ENCODE measurements at places on chromosomes 6 and 20.
A peak's percentile ranks its signal among the peaks of the same experiment; 100 is the strongest.

- DNase-seq, result no peak
Measured at GRCh38 chr6:108868647-108869046, 20.4 kb downstream of the ARMC2 start.

- no peak for DNase-seq
Measured at GRCh38 chr20:47662483-47663353, 122.6 kb downstream of the SULF2 start.

DNA sequence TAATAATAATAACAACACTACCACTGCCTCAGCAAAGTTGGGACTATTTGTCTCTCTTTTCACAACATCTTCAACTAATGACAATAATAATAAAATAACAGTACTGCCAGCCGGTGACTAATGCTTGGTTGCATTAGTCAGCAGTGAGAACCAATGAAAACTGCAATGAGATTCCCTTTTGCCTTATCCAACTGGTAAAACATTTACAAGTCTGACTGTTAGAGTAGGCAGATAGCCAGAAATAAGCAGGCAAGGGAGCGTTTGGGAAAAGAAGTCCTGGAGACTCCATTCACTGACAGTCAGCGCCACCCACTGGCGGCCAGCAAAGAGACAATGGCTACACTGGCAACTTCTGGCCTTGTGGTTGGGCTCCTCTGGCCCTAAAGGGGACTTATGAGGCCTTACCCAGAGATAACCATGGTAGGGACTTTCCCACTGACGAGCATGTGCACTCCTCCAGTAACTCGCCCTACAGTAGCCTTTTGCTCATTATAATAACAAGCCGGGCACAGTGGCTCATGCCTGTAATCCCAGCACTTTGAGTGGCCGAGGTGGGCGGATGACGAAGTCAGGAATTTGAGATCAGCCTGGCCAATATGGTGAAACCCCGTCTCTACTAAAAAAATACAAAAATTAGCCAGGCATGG, 3.4 kb upstream of the NSFL1C start:
- DNase-seq, result peak; percentile 32

DNA sequence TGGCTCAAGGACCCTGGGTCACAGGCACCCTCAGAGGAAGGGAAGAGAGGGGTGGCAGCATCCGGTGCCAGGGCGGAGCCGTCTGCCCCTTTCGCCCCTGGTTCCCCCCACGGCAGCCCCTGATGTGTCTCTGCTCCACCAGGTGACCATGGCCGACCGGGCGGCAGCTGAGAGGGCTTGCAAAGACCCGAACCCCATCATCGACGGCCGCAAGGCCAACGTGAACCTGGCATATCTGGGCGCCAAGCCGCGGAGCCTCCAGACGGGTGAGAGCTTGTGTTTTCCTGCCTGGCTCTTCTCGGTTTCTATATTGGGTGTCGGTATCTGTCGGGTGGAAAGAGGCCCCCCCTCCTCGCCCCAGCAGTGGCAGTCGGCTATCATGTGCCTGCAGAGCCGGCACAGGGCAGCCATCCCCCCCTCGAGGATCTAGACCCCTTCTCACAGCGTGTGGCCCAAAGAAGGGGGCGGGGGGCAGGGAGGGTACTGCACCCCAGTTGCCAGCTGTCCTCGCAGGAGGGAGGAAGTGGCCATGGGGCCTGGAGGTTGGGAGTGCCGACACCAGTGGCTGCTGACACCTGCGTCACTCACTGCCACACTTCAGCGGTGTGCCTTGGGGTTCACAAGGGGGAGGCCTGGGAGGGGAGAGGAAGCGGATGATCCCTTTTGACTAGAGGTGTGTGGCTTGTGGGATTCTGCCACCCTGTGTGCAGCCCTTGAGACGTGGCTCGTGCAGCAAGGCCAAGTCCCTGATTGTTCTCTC, 1.5 kb downstream of the RBM38 start:
- DNase-seq, result peak; percentile 88

GRCh38 chr6:77341058-77341986, 122.0 kb downstream of the HTR1B start:
- no peak for DNase-seq

GRCh38 chr20:18077157-18077556, 19.4 kb upstream of the OVOL2 start:
- DNase-seq, result no peak

DNA sequence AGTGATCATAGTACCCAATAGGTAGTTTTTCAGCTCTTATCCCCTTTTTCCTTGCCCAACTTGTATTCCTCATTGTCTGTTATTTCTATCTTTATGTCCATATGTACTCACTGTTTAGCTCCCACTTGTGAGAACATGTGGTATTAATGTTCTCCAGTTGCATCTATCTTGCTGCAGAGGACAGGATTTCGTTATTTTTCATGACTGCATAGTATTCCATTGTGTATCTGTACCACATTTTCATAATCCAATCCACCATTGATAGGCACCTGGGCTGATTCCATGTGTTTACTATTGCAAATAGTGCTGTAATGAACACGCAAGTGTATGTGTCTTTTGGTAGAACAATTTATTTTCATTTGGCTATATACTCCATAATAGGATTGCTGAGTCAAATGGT, 819.5 kb upstream of the ADGRB3 start:
- DNase-seq, result no peak

- DNase-seq, result no peak
Measured at GRCh38 chr6:101607111-101607690, 213.7 kb downstream of the GRIK2 start.

- DNase-seq, result no peak
Measured at GRCh38 chr20:58898629-58899408, 46.3 kb downstream of the GNAS start.

GRCh38 chr6:148789948-148790347, 43.1 kb downstream of the UST start:
- no peak for DNase-seq

GRCh38 chr6:45959534-45960145, 56.0 kb downstream of the CLIC5 start:
- DNase-seq, result no peak

DNA sequence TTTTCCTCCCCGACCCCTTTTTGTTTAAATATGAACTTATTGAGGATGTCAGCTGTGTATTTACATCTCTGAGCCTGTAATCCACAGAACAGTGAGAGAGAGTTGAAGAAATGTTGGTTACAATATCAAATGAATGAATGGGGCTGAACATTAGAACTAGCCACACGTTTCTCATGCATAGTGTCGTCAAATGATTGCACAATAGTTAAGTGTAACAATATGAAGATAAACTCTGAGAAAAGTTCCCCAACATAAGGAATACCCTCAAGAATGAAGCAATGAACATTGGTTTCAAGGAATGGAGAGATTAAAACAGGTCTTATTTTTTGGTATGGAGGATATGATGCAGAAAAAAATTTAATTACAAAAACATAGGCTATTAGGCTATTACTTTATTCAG, 100.5 kb upstream of the DTNBP1 start:
- DNase-seq, result no peak

- DNase-seq, result no peak
Measured at GRCh38 chr6:84007871-84008270, 25.7 kb upstream of the MRAP2 start.

- DNase-seq, result no peak
Measured at GRCh38 chr20:46233701-46234100, 74.6 kb downstream of the CDH22 start.

- DNase-seq, result no peak
Measured at GRCh38 chr20:37525810-37526209, 1.9 kb downstream of the BLCAP start.

DNA sequence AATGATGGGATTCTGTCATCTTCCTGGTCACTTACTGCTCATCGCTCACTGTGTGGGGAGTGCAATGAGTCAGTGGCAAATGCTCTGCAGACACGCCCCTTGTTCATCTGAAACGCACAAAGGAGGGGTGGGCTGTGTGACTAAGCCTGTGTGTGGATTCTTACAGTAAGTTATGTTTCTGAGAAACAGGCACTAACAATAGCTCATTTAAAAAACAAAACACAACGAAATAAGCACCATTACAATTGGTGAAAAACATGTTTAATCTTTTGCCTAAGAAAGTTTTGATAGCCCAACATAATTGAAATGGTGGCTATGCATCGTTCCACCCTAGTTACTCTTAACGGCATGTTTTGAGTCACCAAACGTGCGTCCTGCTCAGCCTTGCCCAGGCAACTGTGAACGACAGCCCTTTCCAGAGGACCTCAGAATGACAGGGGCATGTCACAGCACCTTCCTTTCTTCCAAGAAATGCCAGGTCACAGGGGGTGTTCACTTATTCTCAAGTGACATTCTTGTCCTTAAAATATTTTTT, 118.4 kb upstream of the SGK1 start:
- peak; percentile 92 for DNase-seq

GRCh38 chr20:25040438-25040831, 17.5 kb downstream of the ACSS1 start:
- no peak for DNase-seq

All from activated CD4-positive, alpha-beta T cell treated with anti-CD3 and anti-CD28 coated beads, Interleukin-2, amount 50 U/mL, for 16 hours (primary cell).